Stimulated activated CD8-positive, alpha-beta memory T cell treated with anti-CD3 and anti-CD28 coated beads, Interleukin-7, amount 100 ng/mL, for 24 hours (primary cell): ENCODE measurements at places on chromosomes 7 and 10.

GRCh38 chr7:159119026-159119741 is 25.5 kb downstream of the VIPR2 start:
- no peak for DNase-seq

DNA sequence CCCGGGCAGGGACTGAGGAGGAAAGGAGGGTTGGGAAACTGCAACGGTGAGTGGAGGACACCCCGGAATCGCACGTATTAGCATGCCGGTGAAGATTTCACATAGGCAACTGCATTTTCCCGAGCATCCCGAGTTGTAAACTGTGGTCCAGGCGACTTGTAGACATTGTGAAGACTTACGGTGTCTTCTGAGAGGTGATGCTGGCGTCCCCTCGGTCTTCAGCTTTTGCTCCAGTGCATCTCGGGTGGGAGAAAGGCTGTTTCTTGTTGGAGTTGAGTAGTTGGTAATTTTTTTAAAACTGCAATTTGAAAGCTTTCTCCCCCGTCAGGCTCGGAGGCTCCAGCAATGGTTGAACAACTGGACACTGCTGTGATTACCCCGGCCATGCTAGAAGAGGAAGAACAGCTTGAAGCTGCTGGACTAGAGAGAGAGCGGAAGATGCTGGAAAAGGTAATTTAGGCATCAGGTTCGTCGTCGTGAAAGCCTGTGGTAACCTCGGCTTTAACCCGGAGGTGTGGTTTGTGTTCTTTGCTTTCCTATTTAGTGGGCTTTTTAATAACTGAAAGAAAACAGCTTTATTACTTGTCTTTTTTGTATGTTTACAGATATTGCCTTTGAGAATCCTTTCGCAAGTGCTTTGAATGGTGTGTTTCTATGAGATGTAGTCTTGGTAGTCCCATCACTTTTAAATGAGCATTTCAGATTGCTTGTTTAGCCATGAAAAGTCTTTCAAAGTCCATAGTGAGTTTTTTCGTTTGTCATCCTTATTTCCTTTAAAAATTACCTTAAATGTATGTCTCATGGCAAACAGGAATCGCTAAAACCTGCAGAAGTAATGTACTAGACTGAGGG is 687 bp downstream of the HELLS start:
- no peak for DNase-seq

- DNase-seq, result no peak
Measured at GRCh38 chr10:93364966-93365365, 117.2 kb downstream of the MYOF start.

- DNase-seq, result no peak
Measured at GRCh38 chr7:33981671-33982424, 76.5 kb downstream of the BMPER start.

DNA sequence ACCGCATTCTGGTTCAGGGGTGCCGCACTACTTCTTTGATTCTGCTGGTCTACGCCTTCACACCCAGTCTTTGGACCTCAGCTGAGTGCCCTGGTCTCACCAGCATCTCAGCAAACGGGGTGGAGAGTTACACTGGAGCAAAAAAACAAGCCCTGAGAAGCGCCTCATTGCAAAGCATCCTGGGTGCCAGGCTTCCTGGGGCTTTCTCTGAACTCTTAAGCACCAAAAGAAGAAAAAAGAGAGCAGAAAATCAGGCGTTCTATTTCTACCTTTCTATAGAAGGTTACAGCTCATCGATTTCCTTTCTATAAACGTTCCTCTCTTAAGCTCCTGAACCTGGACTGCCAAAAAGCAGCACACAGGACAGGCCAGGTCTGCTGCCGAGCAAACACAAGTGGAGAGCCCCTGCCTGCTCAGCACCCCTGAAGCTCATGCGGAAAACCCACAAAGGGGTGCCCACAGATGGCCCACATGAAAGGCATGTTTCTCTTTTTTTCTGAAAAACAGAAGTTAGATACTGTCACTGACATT is 217.9 kb downstream of the SFMBT2 start:
- peak; percentile 18 for DNase-seq

DNA sequence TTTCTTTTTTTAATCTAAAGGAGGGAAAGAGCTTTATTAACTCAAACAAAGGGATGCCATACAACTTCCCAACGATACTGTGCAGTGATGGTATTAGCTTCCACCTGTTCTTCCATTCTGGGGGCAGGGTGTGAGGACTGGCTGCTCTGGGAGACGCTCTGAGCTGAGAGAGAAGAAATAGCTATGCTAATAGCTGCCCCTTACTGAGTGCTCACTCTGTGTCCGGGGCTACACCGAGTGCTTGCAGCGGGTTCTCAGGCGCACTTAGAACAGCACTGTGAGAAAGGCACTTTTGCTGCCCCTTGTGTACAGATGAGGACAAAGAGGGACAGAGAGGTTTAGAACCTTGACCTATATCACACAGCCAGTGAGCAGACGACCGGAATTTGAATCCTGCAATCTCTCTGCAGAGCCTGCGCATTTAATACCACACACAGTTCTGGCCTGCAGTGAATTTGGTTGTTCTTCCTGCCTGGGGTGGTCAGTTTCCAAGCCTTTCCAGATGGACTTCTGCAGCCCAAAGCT is 142.2 kb downstream of the PLPP4 start:
- no peak for DNase-seq

- no peak for DNase-seq
Measured at GRCh38 chr10:8628351-8628750, 573.9 kb downstream of the GATA3 start.

DNA sequence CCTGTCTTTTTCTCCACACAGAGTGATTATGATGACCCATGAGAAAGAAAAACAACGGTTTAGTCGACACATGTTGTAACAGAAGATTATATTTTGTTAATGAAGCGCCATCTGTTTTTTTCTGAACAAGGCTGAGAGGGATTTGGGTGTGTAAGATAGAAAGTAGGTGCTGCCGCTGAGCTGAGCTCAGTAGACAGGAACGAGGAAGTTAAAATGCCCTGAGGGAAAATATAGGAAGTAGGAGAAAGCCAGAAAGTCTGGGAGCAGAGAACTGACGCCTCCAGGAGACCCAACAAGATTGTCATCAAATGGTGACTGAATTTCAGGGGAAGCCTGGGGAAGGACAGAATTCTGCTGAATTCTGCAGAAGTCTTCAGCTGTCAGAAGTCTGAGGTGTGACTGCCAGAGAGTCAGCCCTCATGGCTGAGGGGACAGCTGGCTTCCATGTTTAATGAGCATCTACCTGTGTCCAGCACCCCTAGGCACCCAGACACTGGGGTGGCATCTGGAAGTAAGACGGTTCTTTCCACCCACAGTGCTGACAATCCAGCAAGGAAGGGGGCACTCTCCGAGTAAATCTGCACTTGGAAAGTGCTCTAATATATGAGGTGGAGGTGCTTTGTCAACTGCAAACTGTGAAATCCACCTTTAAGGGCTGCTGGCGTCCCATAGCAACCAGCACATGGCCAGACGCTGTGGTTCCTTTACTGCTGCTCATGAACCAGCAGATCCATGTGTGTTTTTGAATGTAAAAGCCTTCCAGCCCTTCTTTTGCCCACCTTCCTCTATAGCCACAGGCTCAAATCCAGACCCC is 12.5 kb upstream of the TSPAN15 start:
- no peak for DNase-seq

GRCh38 chr7:10874666-10875065 is 99.0 kb upstream of the PHF14 start:
- DNase-seq, result no peak

GRCh38 chr7:48617993-48618392 is 306.4 kb upstream of the CDC14C start:
- DNase-seq, result no peak

DNA sequence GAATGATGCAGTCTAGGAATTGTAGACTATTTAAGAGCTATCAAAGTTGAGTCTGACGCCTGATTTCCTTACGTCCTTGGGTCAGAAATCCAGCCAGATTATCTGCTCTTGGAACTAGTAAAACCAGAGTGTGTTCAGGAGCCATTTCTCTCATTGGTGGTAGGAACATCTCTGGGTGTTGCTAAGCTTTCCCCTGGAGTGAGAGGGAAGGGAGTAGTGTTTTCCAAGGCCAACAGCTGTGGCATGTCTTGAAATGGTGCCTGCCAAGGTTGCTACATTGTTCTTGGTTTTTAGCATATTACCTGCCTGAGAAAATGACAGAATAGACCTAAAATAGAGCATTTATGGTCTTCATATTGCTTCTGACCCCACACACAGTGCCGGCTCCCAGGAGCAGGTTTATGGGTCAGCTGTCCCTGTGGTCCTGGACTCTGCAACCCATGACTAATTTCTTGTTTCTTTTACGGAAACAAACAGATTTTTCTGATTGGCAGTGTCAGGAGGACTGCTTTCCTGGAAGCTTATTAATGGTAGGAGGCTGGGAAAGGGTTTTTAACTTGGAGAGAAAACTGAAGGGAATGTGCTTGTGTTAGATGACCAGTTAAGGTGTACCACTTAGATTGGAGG is 17.5 kb downstream of the GBF1 start:
- DNase-seq, result no peak

GRCh38 chr7:151671514-151671913 is 151.8 kb upstream of the RHEB start:
- DNase-seq, result no peak

- no peak for DNase-seq
Measured at GRCh38 chr7:47404010-47404409, 177.9 kb downstream of the TNS3 start.

DNA sequence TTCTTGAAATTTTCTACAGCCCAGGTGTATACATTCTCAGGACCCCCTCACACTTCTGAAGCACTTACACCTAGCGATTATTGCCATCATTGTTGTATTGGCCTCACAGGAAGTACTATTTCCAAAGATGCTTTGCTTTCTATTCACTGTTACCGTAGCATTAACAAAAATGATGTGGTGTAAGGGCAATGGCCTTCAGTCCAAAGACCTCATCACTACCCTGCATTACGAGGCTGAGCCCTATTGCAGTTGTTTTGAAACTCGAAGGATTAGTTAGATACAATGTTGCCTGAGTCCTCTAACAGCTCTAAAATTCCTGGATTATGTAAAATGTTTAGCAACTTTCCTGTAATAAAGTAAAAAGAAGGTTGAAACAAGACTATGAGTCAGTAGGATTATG is 2.9 kb downstream of the NRCAM start:
- DNase-seq, result no peak

GRCh38 chr7:105920766-105921165 is 42.3 kb upstream of the CDHR3 start:
- DNase-seq, result no peak

GRCh38 chr10:60000747-60001146 is 94.4 kb upstream of the CCDC6 start:
- no peak for DNase-seq

GRCh38 chr7:87878208-87878735 is 2.0 kb downstream of the DBF4 start:
- DNase-seq, result no peak

GRCh38 chr7:3592401-3593134 is 291.5 kb downstream of the SDK1 start:
- no peak for DNase-seq

DNA sequence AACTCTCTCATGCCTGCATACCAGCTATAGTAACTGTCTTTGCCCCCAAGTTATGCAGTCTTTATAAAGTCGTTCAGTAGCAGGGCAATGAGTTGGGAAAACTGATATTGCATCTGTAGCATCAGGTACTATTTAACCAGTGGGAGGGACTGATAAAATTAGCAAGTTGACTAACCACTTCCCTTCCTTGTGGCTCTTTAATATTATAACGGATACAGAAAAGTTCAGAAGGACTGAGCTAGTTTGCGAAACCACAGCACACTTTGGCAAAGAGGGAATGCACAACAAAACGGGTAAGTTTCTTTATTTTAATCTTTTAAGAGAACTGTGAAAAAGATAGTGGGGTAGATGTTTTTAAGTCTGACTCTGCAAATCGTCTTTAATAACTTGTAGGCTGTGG is 205.3 kb upstream of the HDAC9 start:
- no peak for DNase-seq

DNA sequence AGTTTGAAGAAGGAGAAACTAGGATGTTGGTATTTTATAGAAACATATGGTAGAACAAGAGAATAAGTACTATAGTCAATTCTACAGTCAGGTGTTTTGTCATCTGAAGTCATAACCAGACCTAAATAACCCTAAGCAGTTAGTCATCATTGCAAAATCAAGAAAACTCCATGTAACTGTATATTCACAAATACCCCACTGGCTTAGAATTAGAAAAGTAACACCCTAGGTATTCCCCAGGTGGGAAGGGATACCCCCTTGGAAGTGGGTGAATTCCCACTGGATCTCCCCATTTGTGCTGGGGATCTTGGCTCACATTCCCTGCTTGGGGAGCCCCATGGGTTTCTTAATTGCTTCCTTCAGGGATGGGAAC is 45.9 kb upstream of the ITGB8 start:
- DNase-seq, result no peak

- no peak for DNase-seq
Measured at GRCh38 chr7:132855901-132856300, 226.0 kb downstream of the CHCHD3 start.

DNA sequence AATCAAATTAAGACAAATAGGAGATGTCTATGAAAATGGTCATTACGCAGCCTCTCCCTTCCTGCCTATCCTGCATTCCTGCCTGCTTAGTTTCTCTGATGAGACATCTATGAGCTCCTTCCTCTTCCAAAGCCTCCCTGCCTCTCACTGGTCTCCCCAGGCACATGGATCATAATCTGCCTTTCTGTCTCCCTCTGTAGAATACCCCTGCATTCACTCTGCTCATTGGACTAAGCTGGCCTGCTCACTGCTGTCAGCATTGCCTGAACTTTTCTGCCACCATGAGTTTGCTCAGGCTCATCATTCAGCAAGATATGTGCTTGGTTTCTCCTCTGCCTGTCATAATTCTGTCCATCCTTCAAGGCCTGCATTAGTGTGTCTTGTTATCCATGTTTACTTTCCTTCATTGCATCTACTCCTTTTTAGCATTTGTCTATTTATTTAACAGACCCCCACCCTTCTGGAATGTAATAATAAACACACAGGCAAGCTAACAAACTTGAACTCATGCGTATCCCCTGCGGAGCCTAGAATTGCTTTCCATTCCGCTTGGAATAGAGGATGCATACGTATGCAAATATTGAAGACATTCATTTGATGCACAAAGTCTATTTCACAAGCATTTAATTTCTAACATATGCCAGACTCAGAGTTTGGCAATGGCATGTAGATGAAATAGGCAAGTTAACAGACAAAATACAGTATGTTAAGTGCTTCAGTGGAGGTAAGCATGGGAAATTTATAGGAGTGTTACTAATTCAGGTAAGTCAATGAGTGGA is 88.3 kb downstream of the PTPRZ1 start:
- no peak for DNase-seq

GRCh38 chr7:99789441-99790070 is 5.6 kb upstream of the CYP3A4 start:
- DNase-seq, result no peak

DNA sequence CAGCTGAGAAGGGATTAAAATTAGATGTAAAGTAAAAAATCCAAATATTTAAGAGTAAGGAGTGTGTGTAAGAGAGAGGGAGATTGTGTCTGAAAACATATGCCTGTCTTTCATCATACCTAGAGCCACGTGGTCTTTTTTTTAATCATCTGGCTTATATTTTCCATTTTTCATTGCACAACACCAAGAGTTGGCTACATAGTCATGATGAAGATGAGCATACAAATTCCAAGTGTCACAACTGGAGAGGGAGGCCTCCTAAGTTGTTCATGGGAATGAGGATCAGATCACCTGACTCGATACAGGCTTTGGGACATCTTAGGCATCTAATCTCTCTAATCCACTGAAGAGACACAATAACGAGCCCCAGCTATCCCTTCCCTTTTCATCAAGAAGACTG is 47.2 kb upstream of the CCDC3 start:
- no peak for DNase-seq
